H1 (cell line): ENCODE measurements at places on chromosomes 12 and 14. TPM values are rescaled to one million over a fixed set of nuclear protein-coding genes. Genes with fewer than 3 reads are reported as not detected.

The IAPP gene
- total RNA-seq, result not detected in 2 replicates

- H3K4me3 ChIP-seq, result no peak overlapping the region
- H3K4me1 ChIP-seq, result peaks cover 2% of the 10 kb centered on the region
- no peaks in the 10 kb centered on the region for H3K27me3 ChIP-seq
- H3K27ac ChIP-seq, result no peak overlapping the region
- no peaks in the 10 kb centered on the region for H3K36me3 ChIP-seq
- no peak for DNase-seq
Observed at GRCh38 chr12:91511795-91512420, 329.3 kb upstream of the DCN start.

DNA sequence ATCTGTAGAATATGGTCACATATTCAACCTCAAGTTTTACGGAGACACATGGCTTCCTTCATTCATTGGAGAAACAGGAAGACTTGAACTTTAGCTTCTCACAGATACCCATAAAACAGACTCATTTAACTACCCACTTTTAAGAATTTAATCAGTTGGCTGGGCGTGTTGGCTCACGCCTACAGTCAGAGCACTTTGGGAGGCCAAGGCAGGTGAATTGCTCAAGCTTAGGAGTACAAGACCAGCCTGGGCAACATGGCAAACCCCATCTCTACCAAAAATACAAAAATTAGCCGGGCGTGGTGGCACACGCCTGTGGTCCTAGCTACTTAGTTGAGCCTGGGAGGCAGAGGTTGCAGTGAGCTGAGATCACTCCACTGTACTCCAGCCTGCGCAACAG lies 64.7 kb upstream of the STAC3 start:
- H3K27me3 ChIP-seq, result no peaks in the 10 kb centered on the region
- H3K4me1 ChIP-seq, result no peaks in the 10 kb centered on the region
- H3K27ac ChIP-seq, result no peak overlapping the region
- no peak overlapping the region for H3K4me3 ChIP-seq
- no peak for DNase-seq
- no peaks in the 10 kb centered on the region for H3K36me3 ChIP-seq

DNA sequence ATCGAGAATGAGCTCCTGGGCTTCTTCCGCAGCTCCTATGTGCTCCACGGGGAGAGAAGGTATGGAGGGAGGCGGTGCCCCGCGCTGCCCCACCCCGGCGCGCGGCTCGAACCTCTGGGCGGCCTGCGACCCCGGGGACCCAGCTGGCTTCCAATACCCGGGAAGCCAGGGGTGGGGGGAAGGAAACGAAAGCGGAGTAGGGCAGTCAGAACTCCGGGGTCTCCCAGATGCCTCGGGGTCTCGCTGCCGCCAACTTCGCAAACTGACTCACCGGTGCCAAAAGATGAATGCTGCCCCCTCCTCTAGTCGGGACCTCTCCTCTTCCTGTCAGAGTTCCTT lies 1.3 kb downstream of the TRHDE start:
- peaks cover 19% of the 10 kb centered on the region for H3K27me3 ChIP-seq
- H3K27ac ChIP-seq, result no peak overlapping the region
- H3K4me1 ChIP-seq, result peaks cover 8% of the 10 kb centered on the region; the same call in 1 of the 2 replicates

The MYO1H gene
- total RNA-seq, result not detected in 2 replicates

DNA sequence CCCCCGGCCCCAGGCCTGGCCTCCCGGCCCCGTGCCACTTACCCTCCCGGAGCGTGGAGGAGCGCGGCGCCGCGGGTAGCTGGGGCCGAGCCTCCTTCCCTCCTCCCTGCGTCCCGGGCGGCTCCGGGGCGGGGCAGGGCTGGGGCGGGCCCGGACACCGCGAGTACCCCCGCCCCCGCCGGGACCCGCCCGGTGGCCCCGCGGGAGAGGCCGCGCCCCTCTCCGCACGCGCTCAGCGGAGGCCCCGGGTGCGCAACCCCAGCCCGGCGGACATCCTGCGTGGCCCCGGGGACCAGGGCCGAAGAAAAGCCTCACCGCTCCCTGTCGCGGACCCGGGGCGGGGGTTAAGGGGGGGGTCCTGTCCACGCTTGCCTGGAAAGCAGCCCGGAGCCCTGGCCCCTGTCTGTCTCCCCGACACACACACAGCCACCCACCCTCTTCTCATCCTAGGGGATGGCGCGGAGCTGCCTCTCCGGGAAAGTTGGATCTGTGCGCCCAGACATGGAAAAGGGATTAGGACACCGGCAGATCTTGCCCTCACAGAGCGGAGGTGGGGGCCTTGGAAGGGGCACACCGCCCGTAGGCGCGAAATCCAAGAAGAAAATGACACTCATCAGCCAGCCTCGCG lies at the start of gene SYNE3:
TSS of gene SYNE3 (minus strand) at position 97 of the 628 bp plus-strand sequence. CDS start 40,829 bp downstream, outside the sequence.
- peaks cover 26% of the 10 kb centered on the region for H3K27me3 ChIP-seq
- no peak within 1 kb of the TSS for H3K27ac ChIP-seq
- H3K4me3 ChIP-seq, result peak within 1 kb of the TSS; percentile 38
- peak; percentile 58 for DNase-seq
- H3K4me1 ChIP-seq, result peaks cover 11% of the 10 kb centered on the region
- no peaks in the 10 kb centered on the region for H3K36me3 ChIP-seq

The ZDHHC22 gene
- 55.2 and 59.3 TPM in 2 replicates for total RNA-seq

DNA sequence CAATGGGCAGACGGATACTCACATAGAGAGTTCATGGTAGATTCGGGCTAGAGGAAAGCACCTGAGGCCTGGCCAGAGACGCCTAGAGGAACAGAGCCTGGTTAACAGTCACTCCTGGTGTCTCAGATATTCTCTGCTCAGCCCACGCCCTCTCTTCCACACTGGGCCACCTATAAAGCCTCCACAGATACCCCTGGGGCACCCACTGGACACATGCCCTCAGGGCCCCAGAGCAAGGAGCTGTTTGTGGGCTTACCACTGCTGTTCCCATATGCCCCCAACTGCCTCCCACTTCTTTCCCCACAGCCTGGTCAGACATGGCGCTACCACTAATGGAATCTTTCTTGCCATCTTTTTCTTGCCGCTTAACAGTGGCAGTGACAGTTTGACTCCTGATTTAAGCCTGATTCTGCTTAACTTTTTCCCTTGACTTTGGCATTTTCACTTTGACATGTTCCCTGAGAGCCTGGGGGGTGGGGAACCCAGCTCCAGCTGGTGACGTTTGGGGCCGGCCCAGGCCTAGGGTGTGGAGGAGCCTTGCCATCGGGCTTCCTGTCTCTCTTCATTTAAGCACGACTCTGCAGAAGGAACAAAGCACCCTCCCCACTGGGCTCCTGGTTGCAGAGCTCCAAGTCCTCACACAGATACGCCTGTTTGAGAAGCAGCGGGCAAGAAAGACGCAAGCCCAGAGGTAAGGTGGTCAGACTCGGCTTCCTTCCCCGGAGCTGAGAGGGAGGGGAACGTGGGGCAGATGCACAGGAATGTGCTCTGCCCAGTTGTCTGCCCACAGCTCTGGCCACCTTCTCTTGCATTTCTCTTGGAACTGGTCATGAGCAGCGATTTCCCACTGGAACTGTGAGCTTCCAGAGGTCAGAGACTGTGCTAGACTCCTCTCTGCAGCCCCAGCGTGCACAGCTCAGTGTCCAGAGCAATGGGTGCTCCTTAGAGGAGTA lies at the start of gene CD4:
TSS of gene CD4 (plus strand) at position 557 of the 953 bp plus-strand sequence. CDS start 10,611 bp downstream, outside the sequence.
- H3K27me3 ChIP-seq, result no peaks in the 10 kb centered on the region
- no peak within 1 kb of the TSS for H3K27ac ChIP-seq
- no peaks in the 10 kb centered on the region for H3K36me3 ChIP-seq
- DNase-seq, result no peak
- no peak within 1 kb of the TSS for H3K4me3 ChIP-seq

DNA sequence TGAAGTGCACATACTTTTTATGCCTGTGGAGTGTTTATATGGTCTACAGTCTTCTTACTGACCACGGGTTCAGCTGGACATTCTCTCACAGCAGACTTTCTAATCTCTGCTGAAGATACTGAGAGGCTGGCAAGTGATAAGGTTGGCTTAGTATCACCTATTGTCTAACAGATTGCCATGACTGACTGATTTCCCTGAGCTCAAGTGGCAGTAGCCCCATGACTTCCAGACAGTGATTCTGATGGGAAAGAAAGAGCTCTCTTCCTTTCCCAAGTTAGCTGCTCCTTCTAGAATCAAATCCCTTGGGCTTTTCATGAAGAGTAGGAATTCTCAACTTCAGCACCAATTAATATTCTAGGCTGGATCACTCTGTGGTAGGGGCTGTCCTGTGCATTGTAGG lies 141.4 kb downstream of the ANO4 start:
- H3K36me3 ChIP-seq, result no peaks in the 10 kb centered on the region
- no peak overlapping the region for H3K27ac ChIP-seq
- no peak overlapping the region for H3K4me3 ChIP-seq
- H3K27me3 ChIP-seq, result no peaks in the 10 kb centered on the region
- H3K4me1 ChIP-seq, result no peaks in the 10 kb centered on the region

The TEX52 gene
- total RNA-seq, result not detected in 2 replicates

GRCh38 chr12:101229841-101230241 lies 19.8 kb upstream of the SLC5A8 start:
- no peak overlapping the region for H3K27ac ChIP-seq
- no peaks in the 10 kb centered on the region for H3K36me3 ChIP-seq
- no peaks in the 10 kb centered on the region for H3K27me3 ChIP-seq
- no peak for DNase-seq
- no peaks in the 10 kb centered on the region for H3K4me1 ChIP-seq
- no peak overlapping the region for H3K4me3 ChIP-seq

The NANOG gene
- total RNA-seq, result 229 and 231 TPM in 2 replicates

The SMIM41 gene
- total RNA-seq, result 0.28 and 0.31 TPM in 2 replicates

The PTHLH gene
- not detected in 2 replicates for total RNA-seq

The FANCM gene
- total RNA-seq, result 10.5 and 12.5 TPM in 2 replicates

DNA sequence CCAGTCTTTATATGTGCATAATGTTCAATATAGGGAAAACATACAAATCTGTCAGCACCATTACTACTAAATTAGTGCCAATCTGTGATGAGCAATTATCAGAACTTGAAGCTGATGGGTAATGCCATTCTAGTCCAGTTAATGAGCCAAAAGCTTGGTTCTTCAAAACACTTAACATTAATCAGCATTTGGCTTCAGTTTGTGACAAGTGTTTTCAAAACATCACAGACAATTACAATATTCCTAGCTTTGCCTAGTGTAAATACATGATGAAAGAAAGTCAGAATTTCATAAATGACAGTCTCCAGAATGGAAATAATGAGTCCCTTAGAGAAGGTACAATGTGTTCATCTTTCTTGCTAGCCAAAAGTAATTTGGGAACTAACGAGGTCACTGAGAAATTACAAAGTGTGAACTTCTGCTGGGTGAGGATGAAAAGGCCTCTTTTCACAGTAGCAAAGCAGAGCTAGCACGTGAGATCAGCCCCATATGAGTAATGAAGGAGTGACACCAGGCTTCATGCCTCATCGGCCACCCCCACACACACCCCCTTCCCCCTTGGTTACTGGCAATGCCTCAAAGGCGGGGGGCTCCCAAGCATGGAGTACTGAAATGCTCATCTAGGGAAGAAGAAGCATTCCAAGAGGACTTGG lies 180.6 kb upstream of the EEA1 start:
- no peaks in the 10 kb centered on the region for H3K36me3 ChIP-seq
- DNase-seq, result no peak
- H3K4me3 ChIP-seq, result no peak overlapping the region
- no peak overlapping the region for H3K27ac ChIP-seq
